Cerebellum (tissue), 4 donors: ENCODE measurements at places on chromosomes 1 and 21. TPM values are rescaled to one million over a fixed set of nuclear protein-coding genes. Genes with fewer than 3 reads are reported as not detected.

Gene NTMT2
- not detected for total RNA-seq

Gene DNALI1
- 12.8 TPM for total RNA-seq

Gene LCE1C
- total RNA-seq: not detected

Gene PROK1
- total RNA-seq: not detected

Gene SPATA46
- total RNA-seq: not detected

Gene TPTE
- not detected for total RNA-seq

Gene SYPL2
- 0.09 TPM for total RNA-seq

Gene GPR3
- total RNA-seq: 1.00 TPM

Gene OPRD1
- total RNA-seq: 0.36 TPM

Gene GPR37L1
- 1.1 TPM for total RNA-seq

Gene KISS1
- total RNA-seq: not detected

Gene CRNN
- total RNA-seq: not detected

Gene FCRL4
- not detected for total RNA-seq

Gene ARHGEF16
- 0.45 TPM for total RNA-seq

Gene AIRE
- total RNA-seq: 0.09 TPM

Gene DDOST
- total RNA-seq: 88.3 TPM

Gene CHTOP
- total RNA-seq: 87.8 TPM

Gene FALEC
- total RNA-seq: 2.2 TPM

Gene PAQR6
- 7.7 TPM for total RNA-seq

Gene ASAP3
- 16.2 TPM for total RNA-seq

Gene BLZF1
- 29.1 TPM for total RNA-seq

Gene ADGRL4
- 4.4 TPM for total RNA-seq
